ENCODE measurements at places on chromosomes 3 and 15. TPM values are rescaled to one million over a fixed set of nuclear protein-coding genes. Genes with fewer than 3 reads are reported as not detected.

GRCh38 chr3:165641569-165642310 is 195.5 kb downstream of the BCHE start:
- no peak for DNase-seq

DNA sequence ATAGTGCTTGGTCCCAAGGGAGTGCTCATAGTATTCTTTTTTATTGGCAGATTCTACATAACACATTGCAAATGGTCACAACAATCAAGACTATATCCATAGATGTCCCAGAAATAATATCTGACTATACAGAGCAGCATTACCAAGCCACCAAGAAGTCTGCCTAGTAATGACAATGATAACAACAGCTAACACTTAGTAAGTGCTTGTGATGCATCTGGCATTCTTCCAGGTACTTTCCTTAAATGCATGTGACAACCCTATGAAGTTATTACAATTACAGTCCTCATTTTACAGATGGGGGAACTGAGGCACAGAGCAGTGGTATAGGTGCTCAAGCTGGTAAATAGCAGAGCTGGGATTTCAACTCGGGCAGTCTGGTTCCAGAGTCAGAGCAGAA is 49.6 kb upstream of the ICE2 start:
- no peak for DNase-seq

DNA sequence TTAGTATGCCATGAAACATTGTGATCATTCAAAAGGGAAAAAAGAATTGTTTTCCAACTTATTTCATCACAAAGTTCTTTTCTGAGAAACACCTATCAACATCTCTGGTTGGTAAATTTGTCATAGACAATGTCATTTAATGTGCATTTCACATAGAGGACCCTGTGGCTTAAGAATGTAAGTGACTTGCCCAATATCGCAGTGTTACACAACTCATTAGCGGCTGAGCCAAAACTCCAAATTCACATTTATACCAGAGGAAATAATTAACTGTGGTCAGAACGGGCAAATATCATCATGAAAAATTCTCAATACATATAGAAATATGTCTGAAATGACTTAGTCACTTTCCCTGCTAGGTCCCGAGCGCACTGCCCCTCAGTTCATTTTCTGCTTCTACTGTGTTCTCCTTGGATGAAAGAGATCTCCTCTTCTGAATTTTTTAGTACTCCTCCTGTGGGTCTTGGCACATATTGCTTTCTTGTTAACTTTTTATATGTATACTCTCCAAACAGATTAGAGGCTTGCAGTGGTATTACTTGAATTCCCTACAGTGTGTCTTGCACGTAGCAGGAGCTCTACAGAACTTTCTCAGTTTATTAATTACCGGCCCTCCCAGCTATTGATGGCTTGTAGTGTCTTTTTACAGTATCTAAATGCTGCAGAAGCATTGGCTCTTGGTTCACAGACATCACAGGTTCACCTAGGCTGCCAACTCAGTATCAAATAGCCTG is 33.1 kb downstream of the PTX3 start:
- no peak for DNase-seq

The SEMA3G gene
- total RNA-seq = 15.3 TPM

- DNase-seq = no peak
Measured at GRCh38 chr3:181626036-181626435, 85.7 kb upstream of the SOX2 start.

- no peak for DNase-seq
Measured at GRCh38 chr15:42914728-42915497, 5.7 kb downstream of the TTBK2 start.
